Stimulated activated naive CD8-positive, alpha-beta T cell treated with anti-CD3 and anti-CD28 coated beads, Interleukin-15, Interleukin-2, amounts not matched to agents 100 U/mL and 50 U/mL, for 24 hours (primary cell): ENCODE measurements at places on chromosomes 6 and 20.

DNA sequence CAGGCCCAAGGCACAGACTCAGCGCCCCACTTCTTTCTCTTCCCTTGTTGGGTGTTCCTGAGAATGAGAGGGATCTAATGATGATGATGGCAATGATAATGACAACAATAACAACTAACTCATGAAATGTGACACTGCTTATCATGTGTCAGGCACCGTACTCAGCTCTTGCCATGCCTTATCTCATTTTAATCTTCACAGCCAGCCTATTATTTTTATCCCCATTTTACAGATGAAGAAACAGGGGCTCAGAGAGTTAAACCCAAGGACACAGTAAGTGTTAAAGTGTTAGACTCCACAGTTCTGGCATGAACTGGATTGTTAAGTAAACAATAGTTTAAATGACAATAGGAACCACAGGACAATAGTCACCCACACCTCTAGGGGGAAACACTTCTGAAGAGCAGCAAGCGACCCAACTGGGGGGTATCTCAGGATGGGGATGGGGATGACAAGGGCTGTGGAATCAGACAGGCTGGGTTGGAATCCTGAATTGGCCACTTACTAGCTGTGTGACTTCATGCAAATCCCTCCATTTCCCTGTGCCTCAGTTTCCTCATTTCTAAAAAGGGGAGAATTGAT, 12.5 kb downstream of the RSPH9 start:
- no peak for DNase-seq

DNA sequence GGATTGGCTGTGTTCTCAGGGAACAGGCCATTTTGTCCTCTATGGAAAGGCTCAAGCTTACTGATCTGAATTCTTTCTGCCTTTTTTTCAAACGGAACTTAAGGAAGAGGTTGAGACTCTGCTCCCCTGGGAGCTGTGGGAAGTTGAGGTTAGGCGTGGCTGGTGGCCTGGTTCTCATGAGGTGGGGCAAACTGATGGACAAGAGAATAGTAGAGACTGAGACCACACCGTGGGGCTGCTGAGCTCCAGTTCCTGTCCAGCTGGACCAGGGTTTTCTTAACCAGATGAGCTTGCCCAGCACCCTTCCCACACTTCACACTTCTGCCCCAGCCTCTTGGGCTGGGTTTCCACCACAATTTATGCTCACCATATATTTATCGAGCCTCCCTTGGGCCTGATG, 6.1 kb downstream of the AP5S1 start:
- DNase-seq = no peak

DNA sequence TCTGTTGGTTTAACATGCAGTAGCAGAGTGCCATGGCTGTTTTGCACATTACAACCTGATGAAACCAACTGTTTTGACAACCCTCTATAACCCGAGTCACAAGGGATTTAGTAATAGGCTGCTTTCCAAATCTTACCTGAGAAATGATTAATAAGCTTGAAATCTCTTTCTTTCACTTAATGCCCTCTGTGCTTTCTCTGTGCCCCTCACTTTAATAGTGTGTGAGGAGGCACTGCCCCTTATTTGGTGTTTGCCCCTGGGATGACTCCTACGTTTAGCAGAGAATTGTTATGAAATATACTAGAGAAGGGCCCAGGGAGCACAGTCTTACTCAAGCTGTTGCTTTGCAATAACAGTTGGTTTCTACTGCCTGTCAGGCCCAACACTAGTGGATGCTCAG, 31.0 kb upstream of the PTCHD4 start:
- DNase-seq = no peak

DNA sequence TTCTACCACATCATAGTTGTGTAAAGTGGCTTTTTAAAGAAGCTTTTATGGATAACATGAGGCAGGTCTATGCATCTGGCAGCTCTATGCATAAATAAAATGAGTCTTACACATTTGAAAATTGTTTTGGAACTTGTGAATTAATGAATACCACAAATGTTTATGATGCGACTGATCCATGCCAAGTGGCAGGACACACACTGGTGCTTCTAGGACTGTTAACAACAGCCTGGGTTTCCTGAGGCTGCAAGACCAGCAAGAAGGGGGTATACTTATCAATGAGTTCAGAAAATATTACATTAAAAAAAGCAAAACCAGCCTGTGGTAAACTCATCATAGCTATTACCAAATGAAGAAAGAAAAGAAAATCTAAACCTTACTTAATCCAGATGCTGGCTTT, 212.9 kb upstream of the PDE10A start:
- DNase-seq = no peak

DNA sequence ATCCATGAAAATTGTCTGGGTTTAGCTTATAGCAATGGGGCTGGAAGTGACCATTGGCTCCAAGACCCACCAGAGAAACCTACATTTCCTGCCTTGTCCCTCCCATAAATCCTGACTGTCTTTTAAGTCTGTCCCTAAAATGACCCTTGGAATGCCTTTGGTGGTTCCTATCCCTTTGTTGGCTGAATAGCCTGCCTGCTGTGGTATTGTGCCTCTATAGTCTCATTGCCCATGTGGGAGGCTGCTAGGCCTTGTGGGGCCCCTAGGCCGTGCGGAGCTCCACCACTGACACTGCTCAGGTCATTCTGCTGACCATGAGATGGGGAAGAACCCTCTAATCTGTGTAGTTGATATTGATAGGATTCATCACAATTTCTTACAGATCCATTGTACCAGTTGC, 43.3 kb downstream of the SCP2D1 start:
- no peak for DNase-seq

DNA sequence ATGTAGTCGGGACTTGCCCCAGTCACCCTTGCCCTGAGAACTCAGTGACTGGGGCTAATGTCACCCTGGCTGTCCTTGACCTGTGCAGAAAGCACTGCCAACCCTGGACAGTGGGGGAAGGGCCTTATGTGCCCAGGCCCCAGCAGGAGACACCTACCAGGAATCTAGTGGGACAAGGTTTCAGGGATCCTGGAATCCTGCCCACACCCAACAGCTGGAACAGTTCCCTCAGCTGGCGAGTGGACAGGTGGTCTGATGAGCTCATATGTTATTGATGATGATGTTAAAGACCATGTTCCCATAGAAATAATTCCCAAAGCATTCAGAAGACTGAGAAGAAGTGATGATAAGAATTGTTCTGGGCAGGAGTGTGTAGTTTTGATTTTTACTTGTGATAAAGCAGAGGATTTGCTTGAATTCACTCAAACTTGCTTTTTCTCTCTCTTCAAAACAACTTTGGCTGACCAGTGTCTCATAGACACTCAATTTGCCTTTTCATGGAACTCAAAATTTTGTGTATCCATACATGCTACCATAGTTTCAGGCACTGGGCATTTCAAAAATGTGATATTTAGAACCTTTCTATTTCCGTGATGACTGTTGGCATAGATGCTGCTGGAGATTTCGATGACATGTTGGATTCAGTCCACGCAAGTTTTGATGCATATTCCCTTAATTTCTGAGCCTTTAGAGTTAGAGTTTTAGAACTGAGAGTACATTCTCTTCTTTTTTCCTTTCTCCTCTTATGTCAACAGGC, 79.3 kb downstream of the SLC22A3 start:
- no peak for DNase-seq

DNA sequence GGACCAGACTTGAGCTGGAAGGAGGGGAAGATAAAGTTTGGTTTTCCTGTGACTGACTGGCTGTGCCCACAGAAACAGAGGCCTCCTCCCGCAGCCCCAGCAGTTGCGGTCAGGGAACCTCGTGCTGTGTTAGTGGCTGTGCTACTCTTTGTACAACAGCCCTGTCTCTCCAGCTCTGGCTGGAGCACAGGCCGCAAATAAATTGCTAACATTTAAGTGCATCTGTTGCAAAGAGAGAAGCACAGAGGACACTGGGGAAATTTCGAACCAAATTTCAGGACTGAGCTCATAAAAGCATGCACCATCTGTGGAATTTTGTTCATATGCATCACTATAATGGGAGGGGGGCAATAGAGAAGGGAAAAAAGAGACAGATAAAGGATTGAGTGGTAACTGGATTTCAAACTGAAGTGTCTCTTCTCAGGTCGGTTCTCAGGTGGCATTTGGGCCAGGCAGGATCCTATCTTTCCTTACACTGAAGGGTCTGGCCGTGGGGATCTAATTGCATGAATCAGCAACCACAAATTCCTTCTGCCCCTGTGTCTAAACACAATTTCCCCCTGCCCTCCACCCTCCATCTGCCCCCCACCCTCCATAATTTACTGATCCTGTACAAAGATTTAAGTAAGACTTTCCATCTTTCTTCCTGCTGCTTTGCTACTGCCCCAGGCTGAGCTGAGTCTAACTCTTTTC, 88.9 kb upstream of the ATXN1 start:
- no peak for DNase-seq

GRCh38 chr20:50861012-50861411, 66.2 kb downstream of the BCAS4 start:
- no peak for DNase-seq

DNA sequence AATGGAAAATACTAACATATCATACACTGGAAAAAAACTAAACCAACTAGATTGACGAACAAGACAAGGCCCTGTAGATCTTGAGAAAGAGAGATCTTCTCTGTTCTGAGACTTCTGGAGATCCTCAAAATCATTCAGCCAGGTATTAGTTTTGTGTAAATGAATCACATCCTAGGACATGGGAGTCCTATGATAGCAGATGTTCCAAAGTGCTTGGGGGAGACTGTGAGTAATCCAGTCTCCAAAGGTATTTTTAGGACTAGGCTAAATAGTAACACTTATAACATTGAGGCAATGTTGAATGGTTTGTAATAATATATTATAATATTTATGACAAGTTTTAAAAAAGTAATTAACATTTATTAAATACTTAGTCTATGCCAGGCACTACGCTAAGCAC, 275.0 kb downstream of the BTBD9 start:
- DNase-seq = no peak

DNA sequence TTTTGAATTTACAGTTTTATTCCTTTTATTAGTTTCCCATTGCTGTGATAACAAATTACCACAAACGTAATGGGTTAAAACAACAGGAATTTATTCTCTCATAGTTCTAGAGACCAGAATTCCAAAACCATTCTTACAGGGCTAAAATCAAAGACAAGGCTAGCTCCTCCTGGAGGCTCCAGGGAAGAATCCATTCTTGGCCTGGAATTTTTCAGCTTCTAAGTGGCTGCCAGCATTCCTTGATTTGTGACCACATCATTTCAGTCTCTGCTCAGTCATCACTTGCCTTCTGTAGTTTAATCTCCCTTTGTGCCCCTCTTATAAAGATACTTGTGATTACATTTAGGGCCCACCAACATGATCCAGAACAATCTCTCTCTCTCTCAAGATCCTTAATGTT, 897 bp upstream of the SEL1L2 start:
- DNase-seq = no peak

DNA sequence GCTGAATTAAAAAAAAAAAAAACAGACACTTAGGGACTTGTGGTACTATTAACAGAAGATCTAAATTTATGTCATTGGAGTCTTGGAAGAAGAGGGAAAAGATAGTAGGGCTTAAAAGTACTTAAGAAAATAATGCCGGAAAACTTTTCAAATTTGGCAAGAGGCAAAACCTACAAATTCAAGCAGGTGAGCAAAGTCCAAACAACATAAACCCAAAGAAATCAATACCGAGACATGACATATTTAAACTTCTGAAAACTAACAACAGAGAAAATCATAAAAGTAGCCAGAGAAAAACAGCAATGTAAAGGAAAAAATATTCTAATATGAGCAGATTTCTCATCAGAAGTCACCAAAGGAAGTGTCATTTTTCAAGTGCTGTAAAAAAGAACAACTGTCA, 44.4 kb downstream of the EPM2A start:
- DNase-seq = no peak

GRCh38 chr20:35297740-35298139, 5.5 kb upstream of the FAM83C start:
- no peak for DNase-seq

DNA sequence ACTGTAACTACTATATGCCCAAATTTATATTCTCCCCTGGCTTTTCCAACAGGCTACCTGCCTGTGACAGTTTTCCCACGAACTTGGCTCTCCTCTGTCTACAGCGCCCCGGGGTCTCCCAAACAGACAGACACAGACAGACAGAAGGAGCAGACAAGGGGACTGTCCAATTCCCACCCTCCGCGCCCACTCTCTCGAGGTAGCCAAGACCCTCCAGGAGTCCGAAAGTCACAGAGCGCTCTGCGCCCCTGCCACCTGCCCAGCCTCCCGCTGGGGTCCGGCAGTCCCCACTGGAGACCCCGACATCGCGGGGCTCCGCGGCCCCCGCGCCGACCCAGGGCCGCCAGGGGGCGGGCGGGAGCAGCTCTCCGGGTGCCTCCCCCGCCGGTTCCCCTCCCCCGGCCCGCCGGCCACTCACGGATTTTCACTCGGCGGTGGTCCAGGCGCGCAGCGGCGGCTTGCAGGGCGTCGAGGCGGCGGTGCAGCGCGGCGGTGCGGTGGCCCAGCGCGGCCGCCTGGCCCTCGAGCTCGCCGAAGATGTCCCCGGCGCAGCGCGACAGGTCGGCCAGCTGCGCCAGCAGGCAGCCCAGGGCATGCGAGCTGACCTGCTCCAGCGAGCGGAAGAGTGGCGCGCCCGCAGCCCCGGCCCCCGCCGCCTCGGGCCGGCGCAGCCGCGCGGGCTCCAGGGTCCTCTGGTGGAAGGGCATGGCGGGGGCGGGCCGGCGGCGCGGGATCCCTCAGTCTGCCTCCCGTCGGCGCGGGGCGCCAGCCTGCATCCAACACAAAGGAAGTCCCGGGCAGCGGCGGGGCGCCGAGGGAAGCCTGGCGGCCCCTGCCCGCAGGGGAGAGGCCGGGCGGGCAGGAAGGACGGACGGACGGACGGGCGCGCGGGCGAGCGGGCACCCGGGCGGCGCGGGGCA, 81.3 kb upstream of the CCDC28A start:
- peak; percentile 77 for DNase-seq

GRCh38 chr20:17572034-17572638, 2.3 kb downstream of the DSTN start:
- no peak for DNase-seq

DNA sequence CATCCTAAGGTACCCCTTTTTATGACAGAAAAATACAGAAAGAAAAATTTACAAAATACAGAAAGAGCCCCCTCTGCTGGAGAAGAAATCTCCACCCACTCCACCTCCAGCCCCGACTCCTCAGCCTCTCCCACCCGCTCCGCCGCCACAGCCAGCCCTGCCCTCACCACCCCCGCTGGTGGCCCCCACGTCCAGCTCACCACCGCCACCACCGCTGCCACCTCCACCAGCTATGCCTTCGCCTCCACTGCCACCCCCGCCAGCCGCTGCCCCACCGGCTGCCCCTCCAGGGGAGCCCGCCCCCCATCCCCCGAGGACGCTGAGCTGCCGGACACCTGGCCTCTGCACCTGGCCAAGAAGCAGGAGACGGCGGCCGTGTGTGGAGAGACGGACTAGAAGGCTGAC, 17.7 kb downstream of the WFDC2 start:
- peak; percentile 13 for DNase-seq
